ENCODE measurements at places on chromosomes 4 and X.

GRCh38 chr4:151854731-151855130 lies 93.9 kb upstream of the GATB start:
- no peak for DNase-seq

- no peak for DNase-seq
Observed at GRCh38 chr4:73734530-73735001, 5.8 kb upstream of the CXCL8 start.

DNA sequence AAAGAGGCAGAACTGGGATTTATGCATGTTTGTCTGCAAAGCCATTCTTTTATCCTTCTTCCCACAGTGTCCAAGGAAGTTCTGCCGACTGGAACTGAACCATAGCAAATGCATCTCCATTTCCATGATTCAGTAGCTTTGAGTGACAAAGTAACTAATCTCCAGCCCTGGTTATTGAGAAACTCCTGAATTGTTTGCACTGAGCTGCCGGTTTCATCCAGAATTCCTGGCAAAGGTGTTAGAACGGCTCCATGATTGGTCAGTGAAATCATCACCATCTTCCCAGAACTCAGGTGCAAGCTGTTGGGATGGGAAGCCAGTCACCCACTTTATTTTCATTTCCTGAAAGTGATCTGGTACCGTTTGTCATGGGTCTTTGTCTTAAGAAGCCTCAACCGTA lies 47.0 kb upstream of the SLC34A2 start:
- no peak for DNase-seq

DNA sequence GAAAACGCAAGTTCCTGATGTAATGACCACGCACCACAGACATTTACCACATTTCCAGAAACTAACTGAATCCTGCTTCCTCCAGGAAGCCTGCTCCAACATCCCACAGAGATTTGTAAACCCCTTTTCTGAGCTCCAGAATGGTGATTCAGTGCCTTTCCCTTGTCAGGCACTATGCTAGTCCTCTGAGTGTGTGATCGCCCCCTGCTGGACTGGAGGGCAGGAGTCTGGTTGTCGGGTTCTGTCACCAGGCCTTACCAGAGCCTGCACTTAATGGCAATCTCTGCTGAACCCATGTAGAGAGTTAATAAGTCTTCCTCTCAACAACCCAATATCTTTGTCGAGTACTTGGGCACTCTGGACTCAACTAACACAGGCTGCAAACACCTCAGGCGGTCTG lies 14.5 kb upstream of the KDM5C start:
- DNase-seq, result no peak

DNA sequence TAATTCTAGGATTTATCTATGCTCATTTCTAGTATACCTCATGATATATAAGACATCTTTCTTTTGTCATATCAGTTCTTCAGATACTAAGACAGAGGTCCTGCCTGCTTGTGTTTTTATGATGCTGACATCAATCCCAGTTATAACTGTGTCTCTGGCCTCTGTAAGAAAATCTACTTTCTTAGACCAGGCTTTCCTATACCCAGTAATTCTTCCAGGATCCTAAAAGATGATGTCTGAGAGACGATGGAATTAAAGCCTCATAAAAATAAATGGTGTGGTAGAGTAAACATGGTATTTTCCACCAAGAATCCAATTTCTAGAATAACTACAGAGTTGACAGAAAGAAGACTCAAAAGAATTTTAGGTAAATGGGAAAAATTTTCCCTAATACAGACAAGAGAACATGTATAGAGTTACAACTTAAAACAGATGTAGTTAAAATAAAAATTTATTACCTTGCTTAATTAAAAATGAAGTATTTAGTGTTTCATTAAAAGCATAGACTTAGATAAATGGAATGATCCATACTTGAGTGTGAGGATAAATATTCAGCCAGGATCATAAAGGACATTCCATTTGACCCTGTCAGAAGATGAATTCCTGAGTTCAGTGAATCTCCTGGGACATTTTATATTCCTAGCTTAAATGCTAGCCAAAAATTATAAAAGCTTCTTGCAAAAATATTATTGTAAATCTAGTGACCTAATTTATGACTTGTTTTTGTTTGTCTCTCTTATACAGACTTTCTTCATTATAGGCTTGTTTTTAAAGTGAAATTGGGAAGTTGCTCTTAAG lies 137.4 kb downstream of the PDLIM5 start:
- DNase-seq, result no peak

DNA sequence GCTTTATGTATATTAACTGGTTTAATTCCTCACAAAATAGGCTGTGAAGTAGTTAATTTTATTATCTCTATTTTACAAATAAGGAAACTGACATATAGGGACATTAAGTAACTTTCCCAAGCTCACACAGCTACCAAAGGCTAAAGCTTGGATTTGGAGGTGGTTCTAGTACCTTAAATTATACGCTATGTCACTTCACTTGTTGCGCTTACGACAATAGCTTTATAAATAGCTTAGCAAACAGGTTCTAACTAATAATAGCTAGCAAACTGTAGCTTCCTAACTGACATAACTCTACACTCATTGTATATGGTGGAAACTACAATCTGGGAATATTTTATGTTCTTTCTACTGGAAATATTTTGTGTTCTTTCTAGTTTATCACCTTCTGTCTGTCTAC lies 666.4 kb upstream of the CPEB2 start:
- DNase-seq, result no peak

Data from CD4-positive, alpha-beta T cell treated with Interleukin-15 for 4 hours (primary cell).